Type B pancreatic cell (in vitro differentiated cells): ENCODE measurements at places on chromosomes 2 and 18.

DNA sequence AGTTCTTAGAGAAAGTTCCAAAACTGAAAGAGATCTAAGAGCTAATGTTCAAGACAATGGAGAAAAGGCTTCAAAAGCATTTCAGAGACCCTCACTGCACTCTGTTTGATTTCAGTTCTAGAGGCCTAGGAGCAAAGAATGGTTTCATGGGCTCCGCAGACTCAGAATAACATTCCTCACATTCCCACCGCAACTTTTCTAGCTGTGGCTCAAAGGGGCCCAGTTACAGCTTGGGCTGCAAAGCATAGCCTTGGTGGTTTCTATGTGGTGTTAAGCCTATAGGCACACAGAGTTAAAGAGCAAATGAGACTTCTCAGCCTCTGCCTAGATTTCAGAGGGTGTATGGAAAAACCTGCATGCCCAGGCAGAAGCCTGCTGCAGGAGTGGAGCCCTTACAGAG lies 73.0 kb downstream of the FSIP2 start:
- no peak for DNase-seq

DNA sequence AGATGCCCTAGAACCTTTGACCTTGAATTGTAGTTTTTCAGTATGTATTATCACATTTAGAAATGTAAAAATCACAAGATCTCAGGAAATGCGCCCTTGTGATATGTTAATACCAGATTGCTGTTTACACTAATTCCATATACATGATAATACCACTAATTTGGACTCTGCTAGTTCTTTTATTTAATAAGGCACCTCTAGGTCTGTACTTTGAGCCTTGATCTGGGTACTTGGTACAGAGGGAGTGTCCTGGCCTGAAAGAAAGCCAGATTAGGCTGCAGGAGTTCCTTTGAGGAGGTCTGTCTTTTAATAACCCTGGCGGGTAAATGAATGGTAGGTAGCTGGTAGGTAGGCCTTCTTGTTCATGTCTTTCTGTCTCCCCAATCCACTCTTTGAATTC lies 26.3 kb downstream of the PLEKHA3 start:
- no peak for DNase-seq

DNA sequence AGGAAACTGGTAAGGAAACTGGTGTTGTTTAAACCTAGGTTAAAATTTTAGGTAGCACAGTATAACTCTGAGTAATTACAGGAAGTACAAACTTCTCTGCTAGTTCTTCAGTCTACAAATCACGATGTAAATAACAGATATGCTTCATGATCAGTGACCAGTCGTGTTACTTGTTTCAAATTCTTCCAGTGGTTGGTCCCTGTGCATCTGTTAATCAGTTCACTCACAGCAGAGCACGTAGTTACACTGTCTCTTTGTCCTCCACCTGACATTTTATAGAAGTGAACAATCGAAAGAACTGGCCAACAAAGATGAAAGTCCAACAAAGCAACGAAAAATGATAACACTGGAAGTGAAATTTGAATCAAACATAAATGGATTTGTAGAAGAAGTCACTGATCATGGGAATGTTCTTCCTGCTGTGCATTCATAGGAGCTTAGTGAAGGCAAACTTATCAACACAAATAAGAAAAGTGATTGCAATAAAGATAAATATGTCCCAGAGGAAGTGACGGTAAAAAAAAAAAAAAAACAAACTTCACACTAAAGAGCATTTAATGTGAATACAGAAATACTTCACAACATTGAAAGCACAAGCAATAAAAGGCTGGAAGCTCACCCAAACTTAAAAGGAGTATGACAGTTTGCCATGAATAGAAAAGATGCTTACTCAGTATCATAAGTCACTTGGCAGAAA lies 7.0 kb downstream of the EIF2AK2 start:
- no peak for DNase-seq

GRCh38 chr2:70903641-70904340 lies 31.9 kb upstream of the ATP6V1B1 start:
- peak; percentile 63 for DNase-seq

DNA sequence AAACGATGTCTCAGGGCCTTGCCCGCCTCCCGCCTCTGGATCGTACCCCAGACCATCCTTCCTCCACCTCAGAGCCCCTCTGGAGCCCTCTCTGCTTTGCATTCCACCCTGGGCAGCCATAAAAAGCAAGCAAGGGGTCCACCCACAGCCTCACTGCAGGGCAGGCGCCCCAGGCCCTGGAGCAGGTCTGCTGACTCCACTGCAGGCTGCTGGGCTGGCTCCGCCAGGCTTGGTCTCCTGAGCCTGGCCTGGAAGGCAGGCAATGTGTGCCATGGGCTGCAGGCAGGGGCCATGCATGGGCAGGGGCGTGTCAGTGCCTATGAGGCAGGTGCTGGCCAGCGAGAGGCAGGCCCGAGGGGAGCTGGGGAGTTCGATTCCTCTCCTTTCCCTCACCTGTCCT lies 186.0 kb downstream of the ANKRD30B start:
- no peak for DNase-seq
